ENCODE measurements at places on chromosomes 11 and 22.

DNA sequence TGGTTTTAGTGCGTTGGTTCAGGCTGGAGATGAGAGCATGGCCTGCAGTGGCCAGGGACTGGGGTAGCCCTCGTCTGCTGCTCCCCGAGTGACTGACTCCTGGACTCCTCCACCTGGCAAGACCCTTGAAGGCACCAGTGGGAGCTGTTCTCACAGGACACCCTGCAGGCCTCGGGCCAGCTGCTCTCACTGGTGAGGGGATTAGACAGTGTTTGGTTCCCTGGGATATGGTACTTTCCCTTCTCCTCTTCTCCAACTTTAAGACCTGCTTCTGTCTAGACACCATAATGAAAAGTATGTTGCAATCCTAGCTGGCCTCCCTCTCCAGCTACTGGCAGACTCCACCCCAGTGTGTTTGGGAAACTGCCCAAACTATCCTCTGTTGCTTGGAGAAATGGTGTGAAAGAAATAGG lies 168.8 kb upstream of the CADM1 start:
- DNase-seq: peak; percentile 62

- no peak for DNase-seq
Measured at GRCh38 chr11:75158696-75159150, 7.8 kb downstream of the SLCO2B1 start.

DNA sequence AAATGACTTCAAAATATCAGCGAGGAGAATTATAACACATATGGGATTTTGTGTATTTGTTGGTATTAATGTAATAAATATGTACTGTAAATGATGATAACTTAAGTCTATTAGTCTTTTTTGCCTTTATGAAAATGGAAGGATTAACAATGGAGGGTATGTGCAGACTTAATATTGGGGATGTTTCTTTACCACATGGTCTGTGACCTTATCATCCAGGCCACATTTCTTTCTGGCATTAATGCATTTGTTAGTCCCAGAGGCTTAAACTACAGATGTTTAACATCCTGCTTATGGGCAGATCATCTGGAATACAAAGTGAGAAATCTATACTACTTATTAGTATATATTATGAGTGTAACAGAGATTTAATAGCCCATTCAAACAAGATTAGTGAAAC lies 64.6 kb downstream of the SOX6 start:
- no peak for DNase-seq

- peak; percentile 42 for DNase-seq
Measured at GRCh38 chr22:41526830-41527799, 17.2 kb downstream of the POLR3H start.

GRCh38 chr11:3156282-3156660 lies 8.8 kb downstream of the OSBPL5 start:
- DNase-seq: peak; percentile 73

DNA sequence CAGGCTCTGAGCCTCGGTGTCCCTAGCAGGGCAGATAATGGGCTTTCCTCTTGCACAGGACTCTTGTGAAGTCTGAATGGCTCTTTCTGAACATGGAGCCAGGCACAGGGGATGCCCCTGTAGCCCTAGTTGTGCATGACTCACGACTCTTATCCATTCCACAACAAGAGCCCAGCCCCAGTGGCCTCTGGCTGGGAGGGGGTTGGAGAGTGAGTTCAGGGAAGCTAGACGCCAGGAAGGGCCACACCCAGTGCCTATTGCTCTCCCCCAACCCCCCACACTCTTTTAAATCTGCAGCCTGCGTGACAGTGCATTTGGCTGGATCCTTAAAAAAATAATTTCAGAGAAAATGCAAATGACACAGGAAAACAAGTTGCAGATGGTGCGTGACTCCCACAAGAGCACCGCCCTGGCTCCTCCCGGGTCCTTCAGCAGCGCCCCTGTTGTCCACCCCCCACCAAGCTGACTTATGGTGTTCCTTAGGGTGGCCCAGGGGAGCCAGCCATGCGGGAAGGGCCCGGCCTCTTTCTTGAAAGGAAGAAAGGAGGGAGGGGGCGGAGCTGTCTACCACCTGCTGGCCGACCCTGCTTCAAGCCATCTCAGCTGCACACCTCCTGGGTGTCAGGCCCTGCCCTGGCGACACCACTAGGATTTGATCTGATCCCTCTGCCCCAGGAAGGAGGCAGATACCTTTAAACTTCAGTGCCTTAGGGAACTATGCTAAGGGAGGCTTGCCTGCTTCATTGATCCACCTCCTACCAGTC lies 74.7 kb downstream of the MN1 start:
- DNase-seq: peak; percentile 91

DNA sequence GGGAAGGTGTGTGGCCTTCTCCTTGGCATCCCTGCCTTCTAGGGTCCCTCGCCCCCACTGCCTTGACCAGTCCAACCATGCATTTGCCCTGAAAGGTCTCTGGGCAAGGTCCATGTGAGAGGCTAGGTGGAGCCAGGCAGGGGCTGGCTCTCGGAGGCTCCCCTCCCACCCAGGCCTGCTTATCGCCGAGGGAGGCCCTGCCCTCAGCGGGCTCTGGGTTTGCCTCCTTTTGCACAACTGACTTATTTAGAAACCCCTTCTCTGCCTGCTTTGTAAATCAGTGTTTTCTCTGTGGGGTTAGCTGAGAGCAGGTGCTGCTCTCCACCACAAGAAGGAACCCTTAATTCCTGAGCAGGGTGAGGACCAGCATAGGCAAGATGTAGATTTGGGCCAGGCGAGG lies 47.7 kb downstream of the CD82 start:
- no peak for DNase-seq

DNA sequence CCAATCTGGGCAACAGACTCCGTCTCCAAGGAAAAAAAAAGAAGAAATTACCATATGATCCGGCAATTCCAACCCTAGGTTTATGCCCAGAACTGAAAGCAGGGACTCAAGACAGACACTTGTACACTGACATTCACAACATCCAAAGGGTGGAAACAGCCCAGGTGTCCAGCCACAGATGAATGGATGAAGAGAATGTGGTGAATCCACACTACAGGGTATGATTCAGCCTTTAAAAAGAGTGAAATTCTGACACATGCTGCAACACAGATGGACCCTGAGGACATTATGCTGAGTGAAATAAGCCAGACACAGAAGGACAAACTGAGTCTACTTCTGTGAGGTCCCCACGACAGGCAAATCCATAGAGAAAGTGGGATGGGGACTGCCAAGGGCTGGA lies 43.9 kb downstream of the SGSM3 start:
- peak; percentile 34 for DNase-seq

- no peak for DNase-seq
Measured at GRCh38 chr11:19759389-19759788, 46.8 kb downstream of the NAV2 start.

DNA sequence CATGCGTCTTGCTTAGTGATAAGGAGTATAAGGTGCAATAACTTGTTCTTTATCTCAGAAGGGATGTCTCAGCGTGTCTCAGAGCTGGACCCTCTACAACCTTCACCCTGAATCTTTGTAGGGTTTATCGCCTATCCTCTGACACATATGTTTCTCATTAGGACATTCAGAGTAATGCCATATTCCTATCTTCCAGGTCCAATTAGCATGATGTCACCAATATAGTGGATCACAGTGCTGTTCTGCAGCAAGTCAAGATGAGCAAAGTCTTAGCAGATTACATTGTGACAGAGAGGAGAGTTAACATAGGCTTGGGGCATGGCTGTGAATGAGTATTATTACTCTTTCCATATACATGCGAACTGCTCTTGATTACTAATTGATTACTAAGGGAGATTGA lies 110.3 kb upstream of the CLPB start:
- no peak for DNase-seq

Measured in EH (cell line).